Ecto neural progenitor cell (in vitro differentiated cells): ENCODE measurements at places on chromosomes 4 and X.

DNA sequence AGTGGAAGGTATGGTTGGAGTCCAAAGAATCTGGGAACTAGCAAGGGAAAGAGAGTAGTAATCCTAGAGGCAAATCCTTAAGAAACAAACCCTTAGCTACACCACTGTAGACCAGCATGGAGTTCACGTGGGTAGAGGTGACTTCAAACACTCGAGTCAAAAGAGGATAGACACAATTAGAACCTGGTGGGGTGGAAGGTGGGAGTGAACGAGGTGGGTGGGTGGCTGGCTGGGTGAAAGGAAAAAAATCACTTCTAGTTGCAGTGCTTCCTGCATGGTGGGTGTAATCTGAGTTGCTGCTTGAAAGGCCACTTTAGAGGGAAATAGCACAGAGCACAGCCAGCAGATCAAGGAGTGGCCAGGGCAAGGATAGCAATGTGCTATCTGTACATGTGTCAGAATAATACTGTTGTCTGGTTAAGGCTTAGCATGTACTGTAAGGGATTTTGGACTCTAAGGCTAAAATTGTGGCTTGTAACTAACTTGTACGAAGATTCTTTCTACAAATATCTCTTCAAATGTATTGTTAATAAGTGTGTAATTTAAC, 356.2 kb downstream of the GRIA2 start:
- no peak for DNase-seq

DNA sequence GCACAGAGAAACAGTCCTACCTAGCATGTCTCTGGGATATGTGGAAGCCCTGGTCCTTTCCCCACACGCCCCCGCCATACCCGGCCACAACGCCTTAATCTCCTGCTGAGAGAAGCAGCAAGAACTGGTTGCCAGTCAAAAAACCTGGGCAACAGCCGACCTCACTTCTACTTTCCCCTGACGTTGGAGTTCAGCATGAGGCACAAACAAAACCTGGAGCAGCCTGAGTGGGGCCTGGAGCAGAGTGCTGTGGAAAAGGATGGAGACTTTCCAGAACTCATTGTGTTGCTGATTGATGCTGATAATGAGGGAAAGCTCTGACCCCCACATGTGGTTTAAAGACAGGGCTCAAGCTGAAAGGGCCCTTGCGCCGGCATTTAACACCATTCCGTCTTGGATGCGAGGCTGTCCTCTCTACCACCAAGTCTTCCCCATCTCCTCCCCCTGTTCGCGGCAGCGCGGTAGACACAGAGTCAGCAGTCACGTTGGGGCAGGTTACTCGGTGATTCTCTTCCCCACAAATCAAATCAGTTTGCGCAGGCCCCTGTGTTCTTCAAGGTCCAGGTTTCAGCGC, 666 bp downstream of the CCDC158 start:
- DNase-seq, result no peak

DNA sequence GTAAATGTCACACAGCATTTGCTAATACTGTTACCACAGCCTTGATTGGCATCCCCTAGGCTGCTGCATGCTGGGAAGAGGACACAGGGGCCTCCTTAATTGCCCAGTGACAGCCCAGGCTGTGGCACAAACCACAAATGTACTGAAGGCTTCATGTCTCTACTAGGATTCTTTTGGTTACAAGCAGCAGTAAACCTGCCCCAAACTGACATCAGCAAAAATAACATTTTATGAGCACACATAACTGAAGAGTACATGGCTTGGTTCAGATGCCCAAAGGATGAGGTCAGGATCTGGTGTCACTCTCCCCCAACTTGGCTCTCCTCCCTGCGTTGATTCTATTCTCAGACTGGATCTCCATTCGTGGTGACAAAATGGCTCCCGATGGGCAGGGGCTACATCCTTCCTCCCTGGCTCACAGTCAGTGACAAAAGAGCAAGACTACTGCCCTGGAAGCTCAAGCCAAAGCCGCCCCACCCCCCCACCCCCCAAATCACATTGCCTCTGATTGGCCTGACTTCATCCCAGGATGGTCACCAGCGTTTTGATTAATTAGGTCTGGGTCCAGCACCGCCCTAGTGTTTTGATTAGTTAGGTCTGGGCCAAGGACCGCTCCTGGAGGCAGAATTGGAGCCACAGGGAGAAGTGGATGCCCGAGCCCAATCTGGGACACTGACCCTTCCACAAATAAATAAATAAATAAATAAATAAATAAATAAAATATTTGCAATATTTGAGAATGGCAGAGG, 180.5 kb upstream of the RBPJ start:
- no peak for DNase-seq

GRCh38 chr4:22676063-22676462, 16.7 kb upstream of the GBA3 start:
- no peak for DNase-seq

GRCh38 chr4:40916880-40917279, 167.1 kb downstream of the NSUN7 start:
- peak; percentile 64 for DNase-seq

GRCh38 chrX:129493643-129494042, 29.6 kb downstream of the SMARCA1 start:
- DNase-seq, result no peak

- no peak for DNase-seq
These were observed 293.9 kb downstream of the PDGFC start for GRCh38 chr4:156677656-156678055.

DNA sequence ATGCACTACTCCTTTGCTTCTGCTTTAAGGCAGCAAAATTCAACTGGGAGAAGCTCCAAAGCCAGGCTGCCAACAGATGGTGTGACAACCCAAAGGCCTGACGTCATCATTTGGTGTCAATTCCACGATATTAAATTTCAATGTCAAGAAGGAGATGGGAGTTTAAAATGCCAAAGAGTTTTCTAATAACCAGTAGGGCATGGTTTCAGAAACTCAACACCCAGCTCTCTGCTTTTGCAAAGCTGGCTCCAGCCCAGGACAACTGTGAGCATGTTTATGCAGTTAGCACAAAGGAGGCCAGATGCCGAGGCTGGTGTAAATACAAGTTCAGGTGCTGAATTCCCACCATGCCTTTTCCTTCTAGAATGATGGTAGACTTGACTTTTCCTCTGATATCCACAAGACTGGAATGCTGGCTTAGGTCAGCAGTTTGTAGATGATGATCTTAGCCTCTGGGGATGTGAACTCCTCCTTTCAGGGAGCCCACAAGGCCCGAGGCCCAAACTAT, 67.3 kb downstream of the AFAP1 start:
- DNase-seq, result no peak

DNA sequence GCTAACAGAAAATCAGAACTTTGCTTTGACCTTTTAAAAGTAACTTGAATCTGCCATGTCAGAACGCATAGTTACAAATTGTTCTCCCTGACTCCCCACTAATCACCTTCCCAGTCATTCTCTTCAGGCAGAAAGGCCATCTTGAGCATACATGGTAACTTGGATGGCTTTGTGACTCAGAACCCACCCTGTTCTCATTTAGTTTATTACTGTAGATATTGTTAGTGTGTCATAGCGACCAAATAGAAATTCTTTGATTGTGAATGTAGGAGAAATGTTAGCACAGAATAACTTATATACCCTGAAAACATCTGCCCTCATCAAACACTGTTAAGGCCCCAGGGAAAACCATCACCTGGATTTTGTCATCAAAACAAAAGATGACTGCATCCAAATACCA, 382.0 kb downstream of the MAGEB5 start:
- DNase-seq, result no peak

DNA sequence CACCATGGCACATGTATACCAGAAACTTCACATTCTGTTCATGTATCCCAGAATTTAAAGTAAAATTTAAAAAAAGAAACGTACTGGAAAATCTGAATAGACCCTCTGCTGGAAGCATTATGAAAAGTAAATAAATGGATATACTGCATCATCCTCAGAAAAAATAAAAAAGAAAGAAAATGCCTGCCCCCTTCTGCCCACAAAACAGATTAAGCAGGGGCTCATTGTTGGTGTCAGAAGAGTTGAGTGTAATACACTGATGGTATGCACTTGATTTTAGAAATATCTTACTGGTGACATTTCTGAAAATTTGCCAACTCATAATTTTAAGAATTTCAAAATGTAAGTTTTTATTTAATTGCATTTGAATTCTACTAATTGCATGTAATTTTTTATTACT, 77.8 kb downstream of the LRP2BP start:
- DNase-seq, result no peak

DNA sequence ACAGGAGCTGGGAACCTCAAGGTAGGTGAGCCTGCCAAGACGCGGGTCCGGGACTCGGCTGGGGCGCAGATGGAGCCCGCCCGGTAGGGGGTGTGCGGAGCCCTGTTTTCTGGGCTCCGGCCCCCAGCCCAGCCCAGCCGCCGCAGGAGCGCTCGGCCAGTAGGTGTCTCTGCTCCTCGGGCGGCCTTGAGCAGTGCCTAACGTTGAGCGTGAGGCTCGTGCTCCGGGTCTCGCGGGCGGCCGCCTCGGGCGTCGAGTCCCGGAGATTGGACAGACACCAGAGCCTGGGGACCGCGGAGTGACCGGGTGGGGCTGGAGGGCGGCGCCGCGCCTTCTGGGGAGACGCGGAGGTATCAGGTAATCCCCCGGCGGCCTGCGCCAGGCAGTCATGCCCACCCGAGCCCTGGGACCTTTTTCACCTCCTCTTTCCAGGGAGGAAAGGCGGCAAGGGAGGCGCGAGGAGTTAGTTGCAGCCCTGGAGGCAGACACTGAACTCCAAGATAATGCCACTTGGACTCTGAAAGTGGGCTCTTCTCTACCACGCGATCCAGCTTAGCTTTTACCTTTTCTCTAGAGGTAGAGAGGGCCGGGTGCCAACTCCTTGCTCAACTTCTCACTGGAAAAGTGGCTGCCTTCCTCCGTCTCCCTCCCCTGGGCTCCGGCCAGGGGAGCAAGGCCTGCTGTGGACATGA, 14.5 kb upstream of the FGG start:
- DNase-seq, result peak; percentile 86

GRCh38 chrX:276581-277201, 4.5 kb upstream of the PLCXD1 start:
- DNase-seq, result no peak

GRCh38 chrX:56764975-56765791, 36.1 kb downstream of the NBDY start:
- DNase-seq, result no peak

DNA sequence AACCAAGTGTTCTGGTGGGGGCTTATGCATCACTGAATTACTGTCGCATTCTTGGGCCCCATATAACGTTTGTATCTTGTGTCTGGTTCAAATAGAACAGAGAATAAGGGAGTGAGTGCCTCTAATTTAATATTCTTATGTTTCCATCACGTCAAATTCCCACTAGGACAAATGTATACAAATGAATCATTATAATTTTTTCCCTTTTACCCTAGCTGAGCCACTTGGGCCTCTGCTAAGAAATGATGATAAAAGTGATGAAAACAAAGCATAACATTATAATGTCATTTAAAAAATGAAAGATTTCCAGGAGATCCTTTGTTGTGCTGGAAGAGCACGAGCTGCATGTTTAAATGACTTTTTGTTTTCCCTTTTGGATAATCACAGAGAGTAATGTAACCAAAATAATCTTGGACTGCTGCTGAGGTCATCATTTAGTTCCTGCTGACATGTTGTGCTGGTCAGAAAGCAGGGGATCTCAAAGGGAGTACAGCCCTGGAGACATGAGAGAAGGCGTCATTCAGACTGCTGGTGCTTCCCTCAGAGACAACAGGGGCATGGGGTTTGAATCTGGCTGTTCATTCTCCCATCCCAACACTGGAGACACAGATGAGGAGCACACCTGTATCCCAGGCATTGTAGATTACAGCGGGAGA, 105.1 kb upstream of the SCOC start:
- DNase-seq, result no peak

DNA sequence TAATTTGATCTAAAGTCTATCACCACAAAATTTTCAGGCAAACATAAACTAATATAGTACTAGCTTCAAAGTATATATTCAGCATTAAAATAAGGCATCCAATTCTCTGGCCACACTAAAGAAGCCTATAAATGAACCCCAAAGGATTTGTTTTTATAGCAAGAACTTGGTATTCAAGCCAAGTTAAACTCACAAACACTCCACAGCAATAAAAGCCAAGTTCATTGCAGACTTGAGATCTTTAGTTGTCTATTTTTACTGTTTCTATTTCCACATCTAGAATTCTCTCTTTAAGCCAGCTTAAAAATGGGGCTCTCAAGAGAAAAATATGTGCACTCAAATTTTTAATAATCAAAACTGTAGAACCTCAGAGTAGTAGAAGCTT, 51.1 kb downstream of the WDFY3 start:
- no peak for DNase-seq

GRCh38 chr4:41432881-41433280, 105.1 kb upstream of the LIMCH1 start:
- DNase-seq, result no peak

DNA sequence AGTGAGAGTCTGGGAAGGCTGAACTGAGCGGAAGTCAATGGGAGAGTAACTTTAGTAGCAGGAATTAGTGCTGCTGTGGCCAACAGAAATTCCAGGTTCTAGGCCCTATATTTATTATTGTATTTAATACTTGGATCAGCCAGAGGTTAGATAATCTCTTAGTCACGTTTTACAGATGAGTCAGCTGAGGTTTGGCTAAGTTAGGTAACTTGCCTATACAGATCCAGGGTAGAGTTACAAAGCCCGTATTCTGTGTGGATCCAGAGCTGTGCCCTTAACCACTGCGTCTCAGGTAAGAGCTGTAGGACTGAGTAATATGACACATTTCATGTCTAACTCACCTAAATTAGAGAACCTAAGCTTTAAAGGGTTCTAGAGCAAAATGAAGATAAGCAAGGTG, 20.5 kb downstream of the PSMD10 start:
- DNase-seq, result no peak

- no peak for DNase-seq
These were observed 4.8 kb downstream of the MAGED2 start for GRCh38 chrX:54812306-54812705.

GRCh38 chrX:110168585-110168984, 149.3 kb downstream of the AMMECR1 start:
- DNase-seq, result no peak

DNA sequence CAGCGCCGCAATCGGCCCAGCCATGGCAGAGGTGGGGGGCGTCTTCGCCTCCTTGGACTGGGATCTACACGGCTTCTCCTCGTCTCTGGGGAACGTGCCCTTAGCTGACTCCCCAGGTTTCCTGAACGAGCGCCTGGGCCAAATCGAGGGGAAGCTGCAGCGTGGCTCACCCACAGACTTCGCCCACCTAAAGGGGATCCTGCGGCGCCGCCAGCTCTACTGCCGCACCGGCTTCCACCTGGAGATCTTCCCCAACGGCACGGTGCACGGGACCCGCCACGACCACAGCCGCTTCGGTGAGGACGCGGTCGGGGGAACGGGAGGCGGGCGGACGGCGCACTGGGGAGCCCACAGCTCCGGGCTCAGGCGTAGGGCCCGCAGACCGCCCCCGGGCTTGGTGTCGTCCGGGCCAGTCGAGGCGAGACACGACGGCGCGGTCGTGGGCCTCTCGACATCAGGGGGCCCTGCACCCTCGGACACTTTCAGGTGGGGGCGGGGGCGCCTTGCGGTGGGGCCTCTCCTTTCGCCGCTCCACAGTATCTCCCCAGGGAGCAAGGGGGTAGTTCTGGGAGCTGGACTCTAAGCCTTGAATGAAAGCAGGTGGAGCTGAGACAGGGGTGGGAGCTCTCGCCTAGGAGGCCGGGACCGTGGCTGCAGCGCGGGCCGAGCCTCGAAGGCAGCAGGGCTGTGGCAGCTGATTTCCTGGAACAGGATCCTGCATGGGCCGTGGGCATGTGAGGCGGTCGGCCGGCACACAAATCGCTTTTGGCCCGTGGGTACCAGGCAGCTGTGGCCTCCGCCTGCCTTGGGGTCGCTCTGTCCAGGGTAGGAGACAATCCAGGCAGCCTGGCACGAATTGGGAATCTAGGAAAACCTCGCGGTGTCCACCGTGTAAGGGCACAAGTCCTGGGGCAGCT, 722 bp downstream of the FGF16 start:
- DNase-seq, result peak; percentile 46

- DNase-seq, result no peak
These were observed 373.3 kb downstream of the IDS start for GRCh38 chrX:149131774-149132173.
